GM04504 (cell line): ENCODE measurements at places on chromosomes 3 and 15.

- no peak for DNase-seq
Observed at GRCh38 chr15:73677146-73677607, 7.0 kb upstream of the CD276 start.

- no peak for DNase-seq
Observed at GRCh38 chr3:8768364-8769087, 887 bp downstream of the OXTR start.

DNA sequence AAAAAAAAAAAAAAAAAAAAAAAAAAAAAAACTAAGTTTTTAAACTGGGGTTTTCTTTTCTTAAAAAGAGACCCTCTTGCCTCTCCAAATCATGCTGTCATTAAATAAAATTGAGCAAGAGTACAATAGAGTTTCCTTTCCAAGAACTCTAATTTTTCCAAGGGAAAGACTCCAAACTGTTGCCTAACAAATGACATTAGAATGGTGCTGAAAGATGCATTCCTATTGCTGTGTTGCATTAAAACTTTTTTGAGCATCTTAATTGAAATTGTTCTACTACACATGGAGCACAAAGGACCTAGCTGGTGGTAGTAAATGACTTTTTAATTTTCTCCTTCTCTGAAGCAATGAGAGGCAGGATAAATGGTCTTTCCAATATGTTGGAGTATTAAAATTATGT, 469.1 kb upstream of the ARHGEF26 start:
- peak; percentile 6 for DNase-seq

DNA sequence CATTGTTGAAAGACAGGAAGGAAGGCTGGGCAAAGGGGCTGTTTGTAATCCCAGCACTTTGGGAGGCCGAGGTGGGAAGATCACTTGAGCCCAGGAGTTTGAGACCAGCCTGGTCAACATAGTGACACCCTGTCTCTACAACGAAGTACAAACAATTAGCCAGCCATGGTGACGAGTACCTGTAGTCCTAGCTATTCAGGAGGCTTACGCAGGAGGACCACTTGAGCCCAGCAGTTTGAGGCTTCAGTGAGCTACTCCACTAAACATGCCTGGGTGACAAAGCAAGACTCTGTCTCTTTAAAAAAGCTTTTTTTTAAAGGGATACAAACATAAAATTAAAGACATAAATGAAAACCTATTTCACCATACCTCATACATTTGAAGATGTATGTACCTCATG, 11.1 kb downstream of the SERP1 start:
- DNase-seq: no peak

GRCh38 chr3:50450209-50450921, 53.1 kb downstream of the CACNA2D2 start:
- DNase-seq: no peak
